ENCODE measurements at places on chromosomes 5 and 9. TPM values are rescaled to one million over a fixed set of nuclear protein-coding genes. Genes with fewer than 3 reads are reported as not detected.

Gene NADK2
- 12.9 TPM for total RNA-seq

Gene IRX4
- 0.29 TPM for total RNA-seq

Gene KIF4B
- 0.02 TPM for total RNA-seq

Gene CEL
- total RNA-seq: 0.69 TPM

Gene PRR16
- not detected for total RNA-seq

Gene GARIN3
- not detected for total RNA-seq

Gene ABLIM3
- 21.0 TPM for total RNA-seq

Gene UTP15
- 20.7 TPM for total RNA-seq

All from A549 treated with dexamethasone at 1 μM for 4 hours (cell line).